PC-9 (cell line): ENCODE measurements at places on chromosomes 1 and 21. TPM values are rescaled to one million over a fixed set of nuclear protein-coding genes. Genes with fewer than 3 reads are reported as not detected.

The LORICRIN gene
- not detected in 2 replicates for total RNA-seq

The RGSL1 gene
- not detected in 2 replicates for total RNA-seq

The PLA2G2D gene
- total RNA-seq, result not detected in 2 replicates

The AZIN2 gene
- 7.3 and 11.6 TPM in 2 replicates for total RNA-seq

The RSPO1 gene
- not detected in 2 replicates for total RNA-seq

The MYCL gene
- total RNA-seq, result 3.8 and 6.2 TPM in 2 replicates

The ANGPTL3 gene
- not detected in 2 replicates for total RNA-seq

The AMY1C gene
- total RNA-seq, result not detected in 2 replicates

The KRTAP19-3 gene
- not detected in 2 replicates for total RNA-seq

The LMX1A gene
- not detected in 2 replicates for total RNA-seq

The YOD1 gene
- 11.2 and 12.5 TPM in 2 replicates for total RNA-seq

The LAPTM5 gene
- 4.0 and 5.0 TPM in 2 replicates for total RNA-seq

The TMEM81 gene
- total RNA-seq, result 4.7 and 5.4 TPM in 2 replicates

DNA sequence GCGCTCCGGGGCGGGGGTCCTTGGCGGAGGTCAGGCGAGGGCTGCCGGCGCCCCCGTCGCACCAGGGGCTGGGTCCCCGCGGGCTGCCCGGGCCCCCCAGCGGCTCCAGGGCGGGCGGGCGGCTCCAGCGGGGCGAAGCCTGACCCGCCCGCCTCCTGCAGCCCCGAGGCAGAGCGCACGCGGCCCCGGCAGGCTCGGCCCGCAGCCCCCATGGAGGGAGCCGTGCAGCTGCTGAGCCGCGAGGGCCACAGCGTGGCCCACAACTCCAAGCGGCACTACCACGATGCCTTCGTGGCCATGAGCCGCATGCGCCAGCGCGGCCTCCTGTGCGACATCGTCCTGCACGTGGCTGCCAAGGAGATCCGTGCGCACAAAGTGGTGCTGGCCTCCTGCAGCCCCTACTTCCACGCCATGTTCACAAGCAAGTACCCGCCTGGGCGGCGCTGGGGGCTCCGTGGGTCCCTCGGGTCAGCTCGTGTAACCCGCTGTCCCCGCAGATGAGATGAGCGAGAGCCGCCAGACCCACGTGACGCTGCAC is 817 bp downstream of the KLHL17 start:
- DNase-seq, result no peak

DNA sequence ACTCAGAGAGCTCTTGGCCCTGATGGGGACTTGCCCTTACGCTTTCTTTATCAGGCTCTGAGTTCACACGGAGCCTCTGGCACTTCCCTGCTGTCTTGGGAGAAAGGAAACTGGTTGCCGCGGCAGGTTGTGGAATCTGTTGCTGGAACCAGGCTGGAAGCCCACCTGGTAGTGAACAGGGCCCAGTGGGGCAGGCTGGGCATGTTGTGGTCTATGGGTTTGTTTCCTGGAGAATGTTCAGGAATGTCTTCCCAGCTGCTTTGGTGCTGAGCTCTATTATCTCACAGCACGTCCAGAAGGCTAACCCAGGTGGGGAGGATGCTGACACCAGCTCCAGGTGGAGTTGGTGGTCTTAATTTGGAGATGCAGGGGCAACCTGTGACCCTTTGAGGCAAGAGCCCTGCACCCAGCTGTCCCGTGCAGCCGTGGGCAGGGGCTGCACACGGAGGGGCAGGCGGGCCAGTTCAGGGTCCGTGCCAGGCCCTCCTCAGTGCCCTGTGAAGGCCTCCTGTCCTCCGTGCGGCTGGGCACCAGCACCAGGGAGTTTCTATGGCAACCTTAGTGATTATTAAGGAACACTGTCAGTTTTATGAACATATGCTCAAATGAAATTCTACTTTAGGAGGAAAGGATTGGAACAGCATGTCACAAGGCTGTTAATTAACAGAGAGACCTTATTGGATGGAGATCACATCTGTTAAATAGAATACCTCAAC is 33.3 kb upstream of the TDRD10 start:
- no peak for DNase-seq

DNA sequence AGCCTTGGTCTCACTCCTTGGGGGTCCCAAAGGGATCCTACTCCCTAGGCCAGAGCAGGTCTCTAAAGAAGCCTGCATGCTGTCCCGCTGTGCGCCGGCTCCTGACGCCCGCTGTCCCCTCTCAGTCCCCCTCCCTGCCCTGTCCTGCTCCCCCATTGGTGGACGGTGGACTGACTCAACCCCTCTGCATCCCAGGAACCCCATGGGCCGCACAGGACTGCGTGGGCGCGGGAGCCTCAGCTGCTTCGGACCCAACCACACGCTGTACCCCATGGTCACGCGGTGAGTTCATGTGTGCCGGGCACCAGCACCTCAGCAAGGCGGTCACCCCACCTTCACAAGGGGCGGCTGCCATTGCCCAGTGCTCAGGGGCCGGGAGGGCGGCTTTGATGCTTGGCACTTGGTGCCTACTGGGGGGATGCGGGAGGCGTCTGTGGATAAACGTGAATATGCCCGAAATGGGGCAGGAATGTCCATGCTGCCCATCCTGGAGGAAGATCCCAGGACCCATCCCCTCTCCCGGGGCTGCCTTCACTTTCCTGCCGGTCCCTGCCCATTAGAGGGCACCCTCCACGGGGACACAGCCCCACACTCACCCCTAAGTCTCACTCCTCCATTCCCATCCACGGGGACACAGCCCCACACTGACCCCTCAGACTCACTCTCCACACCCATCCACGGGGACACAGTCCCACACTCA is 20.2 kb upstream of the LRRC3 start:
- no peak for DNase-seq

DNA sequence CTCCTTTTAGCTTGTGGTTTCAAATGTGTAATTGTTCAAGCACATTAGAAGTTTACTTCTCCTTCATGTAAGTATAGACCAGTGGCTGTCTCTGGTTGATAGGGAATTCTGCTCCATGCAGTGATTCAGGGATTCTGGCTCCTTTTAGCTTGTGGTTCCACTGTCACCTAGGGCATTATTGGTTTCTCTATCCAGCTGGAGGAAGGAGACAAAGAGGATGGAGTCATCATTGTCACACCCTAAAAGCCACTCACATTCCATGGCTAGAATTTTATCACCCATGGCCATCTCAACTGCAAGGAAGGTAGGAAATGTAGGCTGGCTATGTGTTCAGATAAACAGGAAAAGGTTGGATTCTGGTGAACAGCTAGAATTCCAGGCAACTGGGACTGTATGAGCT is 131.2 kb downstream of the URB2 start:
- peak; percentile 67 for DNase-seq

- no peak for DNase-seq
Observed at GRCh38 chr1:67948151-67949080, 102.0 kb downstream of the DIRAS3 start.

GRCh38 chr1:202806845-202807450 is 1.3 kb downstream of the KDM5B start:
- DNase-seq, result peak; percentile 18

GRCh38 chr1:36400825-36401601 is 3.3 kb upstream of the LSM10 start:
- DNase-seq, result peak; percentile 78

DNA sequence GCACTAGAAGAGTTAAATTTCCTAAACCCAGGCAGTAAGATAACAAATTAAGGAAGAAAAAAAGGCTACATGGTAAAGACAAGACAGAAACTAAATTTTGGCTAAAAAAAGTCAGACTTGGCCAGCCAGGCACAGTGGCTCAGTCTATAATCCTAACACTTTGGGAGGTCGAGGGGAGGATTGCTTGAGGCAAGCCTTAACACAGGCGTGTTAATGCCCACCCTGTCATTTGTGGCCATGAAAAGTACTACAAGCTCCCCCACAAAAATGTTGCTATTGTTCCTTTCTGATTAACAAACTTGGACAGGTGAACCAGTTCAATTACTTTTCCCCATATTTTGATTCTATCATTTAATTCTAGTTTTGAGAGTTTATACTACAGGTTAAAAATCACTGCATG is 32.3 kb downstream of the UBR4 start:
- DNase-seq, result no peak

DNA sequence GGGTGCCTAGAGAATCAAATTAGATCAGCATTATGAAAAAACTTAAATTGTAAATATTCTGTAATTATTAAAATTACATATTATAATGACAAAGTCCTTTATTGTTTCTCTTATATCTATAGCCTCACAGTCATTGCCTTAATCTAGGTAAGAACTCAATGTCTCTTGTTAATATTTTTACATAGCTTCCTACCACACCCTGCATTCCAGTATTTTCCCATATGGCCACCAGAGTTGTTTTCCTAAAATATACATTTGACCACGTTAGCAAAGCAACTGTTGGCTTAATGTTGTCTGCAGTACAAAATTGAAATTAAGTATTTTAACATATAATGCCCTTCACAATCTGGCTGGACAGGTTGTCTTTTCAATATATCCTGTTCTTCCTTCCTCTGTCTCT is 230.3 kb downstream of the DNAH14 start:
- no peak for DNase-seq

GRCh38 chr1:54260810-54261209 is 60.8 kb downstream of the MRPL37 start:
- DNase-seq, result no peak

GRCh38 chr1:183246436-183246835 is 60.4 kb downstream of the LAMC2 start:
- DNase-seq, result no peak

DNA sequence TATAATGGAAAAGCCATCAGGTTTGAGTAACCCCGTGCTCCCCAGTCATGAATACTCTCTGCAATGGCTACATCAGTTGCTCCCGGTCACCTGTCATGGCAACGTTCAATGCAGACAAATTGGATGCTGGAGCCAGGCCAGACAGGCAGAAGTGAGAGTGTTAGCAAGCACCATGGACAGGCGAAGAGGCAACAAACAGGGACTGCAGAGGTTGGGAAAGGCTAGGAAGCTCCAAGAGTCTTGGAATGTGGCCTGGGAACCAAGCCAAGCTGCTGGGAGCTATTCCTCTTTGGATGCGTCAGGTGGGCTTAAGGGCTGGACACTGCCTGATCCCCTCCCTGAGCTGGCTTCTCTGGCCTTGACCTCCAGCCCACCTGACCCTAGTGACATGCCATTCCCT is 102.9 kb downstream of the ACTL8 start:
- no peak for DNase-seq

DNA sequence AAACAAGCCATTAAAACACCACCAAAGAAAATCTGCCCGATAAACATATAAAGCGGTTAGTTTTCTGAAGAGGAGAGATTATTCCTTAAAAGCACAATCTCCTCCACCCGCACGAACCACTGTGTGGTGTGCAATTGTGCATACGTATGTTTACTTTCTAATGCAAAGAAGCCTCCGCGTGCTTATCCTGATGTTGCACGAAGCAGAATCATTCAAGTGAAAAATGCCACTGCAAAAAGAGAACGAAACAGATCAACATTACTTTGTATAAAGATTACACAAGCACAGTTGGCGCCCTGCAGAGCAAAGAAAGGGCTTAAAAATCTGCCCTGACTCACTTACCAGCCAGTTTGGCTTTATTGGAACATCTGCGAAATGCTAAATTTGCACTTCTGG is 166.8 kb downstream of the ZNF281 start:
- DNase-seq, result no peak

DNA sequence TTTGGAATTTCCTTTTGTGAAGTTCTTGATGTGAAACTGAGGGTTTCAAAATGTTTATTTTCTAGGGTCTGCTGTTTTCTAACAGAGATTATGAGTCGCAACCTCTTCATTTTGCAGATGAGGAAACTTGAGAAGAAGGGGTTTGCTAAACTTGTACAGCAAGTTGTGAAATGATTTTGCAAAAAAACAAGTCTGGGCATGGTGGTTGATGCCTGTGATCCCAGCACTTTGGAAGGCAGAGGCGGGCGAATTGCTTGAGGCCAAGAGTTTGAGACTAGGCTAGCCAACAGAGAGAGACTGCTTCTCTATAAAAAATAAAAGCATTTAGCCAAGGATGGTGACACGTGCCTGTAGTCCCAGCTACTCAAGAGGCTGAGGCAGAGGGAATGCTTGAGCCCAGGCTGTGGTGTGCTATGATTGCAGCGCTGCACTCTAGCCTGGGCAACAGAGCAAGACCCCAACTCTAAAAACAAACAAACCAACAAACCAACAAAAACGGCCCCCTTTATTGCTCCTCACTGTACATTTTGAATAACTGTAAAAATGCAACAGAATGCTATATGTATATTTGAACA is 9.9 kb downstream of the TRIM67 start:
- no peak for DNase-seq

DNA sequence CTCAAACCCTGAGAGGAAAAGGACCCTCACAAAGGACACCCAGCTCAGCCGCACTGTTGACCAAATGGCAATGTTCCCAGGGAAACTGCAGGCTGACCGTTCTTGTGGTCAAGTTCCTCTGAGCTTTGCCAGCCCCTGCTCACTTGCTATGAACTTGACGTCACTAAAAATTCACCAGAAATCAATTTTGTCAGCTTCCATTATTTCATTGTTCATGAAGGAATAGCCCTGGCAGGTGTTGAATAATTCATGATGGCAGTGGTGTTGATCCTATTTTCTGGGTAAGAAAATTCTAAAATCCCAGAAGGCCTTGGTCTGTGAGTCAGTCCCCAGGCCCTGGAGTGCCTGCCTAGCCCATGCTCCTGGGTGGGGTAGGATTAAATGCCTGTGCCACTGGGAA is 318.9 kb downstream of the ZNF326 start:
- DNase-seq, result no peak

DNA sequence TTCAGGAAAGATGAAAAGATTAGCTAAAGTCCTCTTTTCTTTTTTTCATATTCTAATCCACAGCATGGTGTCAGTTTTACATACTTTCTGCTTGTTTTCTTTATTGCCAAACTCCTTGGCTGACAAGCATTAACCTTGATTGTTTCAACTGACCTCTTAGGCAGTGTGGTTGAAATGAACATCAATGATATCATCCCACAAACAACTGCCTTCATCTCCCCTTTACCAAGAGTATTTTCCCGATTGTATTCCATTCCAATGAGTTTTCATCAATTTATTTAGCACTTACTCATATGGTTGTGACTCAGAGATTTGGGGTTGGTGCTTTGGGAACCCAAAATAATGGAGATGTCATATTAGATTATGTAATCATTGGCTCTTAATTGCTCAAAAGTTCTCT is 71.8 kb downstream of the SPAG17 start:
- DNase-seq, result no peak

GRCh38 chr1:22828484-22829308 is 118.1 kb downstream of the EPHB2 start:
- DNase-seq, result no peak

DNA sequence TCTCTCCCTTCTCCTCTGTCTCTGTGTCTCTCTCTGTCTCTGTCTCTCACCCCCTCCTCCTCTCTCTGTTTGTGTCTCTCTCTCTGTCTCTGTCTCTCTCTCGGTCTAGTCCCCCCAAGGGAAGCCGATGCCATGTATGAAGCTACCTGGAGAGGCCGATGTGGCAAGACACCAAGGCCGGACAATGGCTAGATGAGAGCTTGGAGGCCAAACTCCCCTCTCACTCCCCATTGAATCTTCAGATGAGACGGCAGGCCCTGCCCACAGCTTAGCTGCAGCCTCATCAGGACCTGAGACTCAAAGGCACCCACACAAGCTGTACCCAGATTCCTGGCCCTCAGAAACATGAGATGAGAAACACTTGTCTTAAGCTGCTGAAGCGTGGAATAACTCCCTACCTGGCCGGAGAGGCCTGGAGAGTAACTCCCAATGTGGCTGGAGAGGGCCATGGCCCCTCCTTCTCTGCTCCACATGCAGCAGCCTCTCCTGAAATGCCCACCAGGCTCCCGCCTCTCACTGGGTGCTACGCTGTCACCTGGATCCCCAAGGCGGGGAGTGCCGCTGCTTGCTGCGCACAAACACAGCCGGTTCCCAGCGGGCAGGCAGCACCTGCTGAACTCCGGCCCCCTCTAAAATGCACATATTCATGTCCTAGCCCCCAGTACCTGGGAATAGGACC is 7.8 kb upstream of the ACTRT2 start:
- DNase-seq, result no peak
